Stimulated activated CD4-positive, alpha-beta T cell treated with anti-CD3 and anti-CD28 coated beads, Interleukin-15, amount 100 ng/mL, for 1 hour (primary cell): ENCODE measurements at places on chromosomes 7 and 10.

DNA sequence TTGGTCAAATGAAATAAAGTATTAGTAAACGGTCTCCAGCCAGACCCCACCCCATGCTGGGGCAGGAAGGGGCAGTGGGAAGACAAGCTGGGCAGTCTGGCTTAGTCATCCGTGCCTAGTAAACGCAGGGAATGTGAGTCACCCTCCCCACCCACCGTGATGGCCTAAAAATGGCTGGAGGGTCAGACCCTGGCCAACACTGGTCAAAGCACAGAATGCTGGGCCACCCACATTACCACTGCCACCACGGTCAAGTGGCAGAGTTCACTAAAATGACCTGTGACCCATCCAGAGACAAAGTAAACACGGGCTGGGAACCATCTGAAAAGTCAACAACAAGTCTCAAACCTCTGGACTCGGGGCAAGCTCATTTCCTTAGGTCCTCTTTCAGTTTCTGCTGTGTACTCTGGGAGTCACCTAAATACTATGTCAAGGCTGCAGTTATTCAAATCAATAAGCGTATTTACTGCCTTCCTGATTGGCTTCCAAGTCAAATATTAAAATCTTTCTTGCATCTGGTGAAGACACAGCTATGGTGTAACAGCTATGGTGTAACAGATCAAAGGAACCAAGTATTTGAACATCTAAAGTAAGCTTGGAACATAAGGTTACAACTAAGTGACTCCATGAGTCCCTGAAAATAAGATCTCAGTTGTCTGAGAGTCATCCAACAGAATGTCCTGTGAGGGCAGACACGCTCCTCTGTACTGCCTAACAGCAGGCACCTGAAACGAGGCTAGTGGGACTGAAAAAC lies 3.0 kb downstream of the ZFAND2A start:
- no peak for DNase-seq

DNA sequence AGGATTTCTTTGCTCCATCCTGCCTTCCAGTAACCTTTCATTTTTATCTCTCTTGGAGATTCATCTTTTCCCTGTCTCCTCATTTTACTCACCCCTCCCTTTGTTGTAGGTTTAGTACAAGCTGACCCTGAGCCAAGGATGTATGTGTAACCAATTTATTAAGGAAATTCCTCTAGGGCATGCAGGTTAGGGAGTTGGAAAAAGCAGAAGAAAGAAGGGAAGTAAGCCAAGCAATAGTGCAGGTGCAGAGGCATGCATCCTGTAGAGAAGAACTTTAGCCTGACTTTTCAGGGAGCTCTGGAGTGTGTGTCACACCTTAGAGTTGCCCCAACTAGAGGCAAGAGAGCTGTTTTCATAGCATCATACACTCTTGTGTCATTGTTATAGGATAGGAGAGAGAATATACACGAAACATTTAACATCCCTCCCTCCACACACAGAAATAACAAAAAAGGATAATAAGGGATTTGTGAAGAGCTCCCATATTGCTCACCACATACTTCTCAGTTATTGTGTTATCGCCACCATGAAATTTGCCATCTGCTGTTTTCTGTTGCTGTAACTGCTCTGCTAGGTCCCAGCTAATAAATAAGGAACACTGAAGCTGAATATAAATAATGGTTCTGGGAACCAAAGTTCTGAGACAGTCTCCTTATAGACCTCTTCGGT lies 21.8 kb upstream of the SEMA3C start:
- no peak for DNase-seq

DNA sequence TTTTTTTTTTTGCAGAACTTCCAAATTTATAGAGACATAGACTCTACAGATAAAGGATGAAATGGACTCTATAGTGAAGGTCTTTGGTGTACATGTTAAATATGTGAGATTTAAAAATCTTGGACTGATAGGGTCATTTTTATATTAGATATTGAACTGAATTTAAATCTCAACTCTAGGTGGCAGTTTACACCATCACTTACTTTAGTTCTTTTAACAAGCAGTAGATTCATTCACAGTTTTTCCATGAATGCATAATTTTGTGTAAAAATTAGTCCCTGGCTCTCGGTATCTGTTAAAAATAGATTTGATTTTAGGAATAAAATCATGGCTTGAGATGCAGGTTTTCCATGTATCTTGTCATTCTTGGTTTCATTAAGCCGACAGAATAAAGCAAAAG lies 31.1 kb upstream of the SNX13 start:
- DNase-seq = no peak

DNA sequence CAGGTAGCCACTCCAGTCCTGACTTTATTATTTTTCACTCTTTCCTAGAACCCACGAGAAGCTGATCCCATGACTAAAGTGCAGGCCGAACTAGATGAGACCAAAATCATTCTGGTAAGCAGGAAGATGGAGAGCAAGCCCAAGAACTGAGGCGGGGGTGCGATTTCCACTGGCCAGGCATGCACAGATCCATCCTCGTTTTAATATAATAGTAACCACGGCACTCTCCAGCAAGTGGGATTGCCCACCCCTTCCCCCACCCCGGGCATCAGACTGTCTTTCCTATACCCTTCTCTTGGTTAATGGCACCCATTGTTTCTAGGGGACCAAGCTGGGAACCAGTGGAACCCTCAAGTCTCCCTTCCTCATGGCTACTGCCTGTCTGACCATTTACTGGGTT lies 7.3 kb downstream of the YKT6 start:
- DNase-seq = no peak

- no peak for DNase-seq
These were observed 706 bp downstream of the BUB3 start for GRCh38 chr10:123154711-123155505.

DNA sequence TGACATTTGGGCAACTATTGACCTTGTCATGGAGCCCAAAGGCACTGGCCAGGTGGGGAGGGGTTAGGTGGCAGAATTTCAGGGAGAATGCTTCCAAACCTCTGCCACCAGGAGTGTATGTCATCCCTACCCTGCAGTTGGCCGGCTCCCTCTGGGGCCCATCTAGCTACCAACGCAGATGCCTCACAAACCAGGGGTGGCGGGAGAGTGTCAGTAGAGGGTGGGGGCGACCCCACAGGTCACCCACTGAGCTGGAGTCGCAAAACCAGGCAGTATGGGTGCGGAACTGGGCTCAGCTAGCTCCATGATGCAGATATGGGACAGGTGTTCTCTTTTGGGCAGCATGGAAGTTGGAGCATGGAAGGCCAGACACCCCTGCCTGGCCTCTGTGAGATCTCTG lies 51.4 kb downstream of the FAM241B start:
- DNase-seq = no peak

DNA sequence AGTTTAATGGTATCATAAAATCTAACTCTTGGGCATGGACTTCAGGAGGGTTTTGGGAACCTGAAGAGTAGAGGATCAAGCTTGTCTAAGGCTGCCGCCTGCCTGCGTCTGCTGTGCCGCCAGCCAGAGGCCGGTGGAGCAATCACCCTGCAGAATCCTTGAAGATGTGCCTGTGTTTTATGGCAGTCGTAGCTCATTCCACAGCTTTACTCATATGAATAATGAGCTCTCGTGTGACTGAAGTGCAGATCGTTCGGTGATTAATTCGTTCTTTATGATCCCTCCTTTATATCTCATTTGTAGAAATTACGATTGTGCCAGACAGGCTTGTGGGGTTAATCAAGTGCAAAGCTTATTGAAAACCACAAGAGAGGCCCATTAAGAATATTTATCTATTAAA lies 100.8 kb downstream of the ACTR3B start:
- no peak for DNase-seq

DNA sequence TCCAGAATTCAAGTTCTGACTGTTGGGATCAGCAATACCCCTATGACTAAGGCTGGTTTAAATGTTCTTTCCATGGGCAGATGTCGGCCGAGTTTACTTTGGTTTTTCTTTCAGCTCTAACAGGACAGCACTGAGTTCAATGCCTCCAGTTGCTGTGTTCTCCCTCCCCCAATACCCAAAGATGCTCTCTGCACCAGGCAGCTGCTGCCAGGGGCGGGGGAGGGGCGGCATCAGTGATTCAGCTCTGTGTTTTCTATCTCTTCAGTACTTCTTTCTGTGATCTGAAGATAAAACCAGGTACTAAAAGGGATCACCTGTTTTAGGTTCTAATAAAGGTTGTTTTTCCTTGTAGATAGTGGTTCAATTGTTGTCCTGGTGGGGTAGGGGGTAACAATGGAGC lies 576.7 kb upstream of the POT1 start:
- no peak for DNase-seq

DNA sequence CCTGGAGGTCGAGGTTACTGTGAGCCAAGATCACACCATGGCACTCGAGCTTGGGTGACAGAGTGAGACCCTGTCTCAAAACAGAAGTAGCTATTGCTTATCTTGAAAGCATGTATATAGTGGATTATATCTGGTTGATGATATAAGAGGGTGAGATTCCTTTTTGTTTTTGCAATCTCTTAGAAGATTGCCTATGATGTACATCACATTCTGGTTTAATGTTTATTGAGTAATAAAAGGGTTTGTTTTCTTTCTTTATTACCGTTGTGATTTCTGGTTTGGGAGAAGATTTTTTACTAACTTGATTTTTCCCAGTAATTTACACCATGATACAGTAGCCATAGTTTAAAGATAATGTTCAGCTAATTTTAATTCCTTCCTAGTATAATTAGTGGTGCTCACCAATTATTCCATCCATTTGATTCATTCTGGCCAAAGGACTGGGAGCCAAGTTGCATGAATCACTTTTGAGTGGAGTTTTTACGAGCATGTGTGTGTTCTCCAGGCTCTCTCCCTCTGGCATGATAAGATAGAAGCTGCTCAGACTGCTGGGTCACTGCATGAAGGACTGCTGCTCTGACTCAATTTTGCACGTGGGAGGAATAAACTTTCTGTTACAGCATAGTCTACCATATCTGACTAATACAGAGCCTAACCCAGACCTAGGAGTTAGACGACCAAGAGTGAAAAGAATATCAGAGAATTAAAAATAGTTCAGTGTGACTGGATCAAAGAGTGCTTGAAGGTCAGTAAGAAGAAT lies 13.5 kb upstream of the TSPAN13 start:
- DNase-seq = no peak

- DNase-seq = no peak
These were observed 123.0 kb upstream of the FZD8 start for GRCh38 chr10:35765066-35765527.

GRCh38 chr7:39142750-39143149 lies 165.0 kb downstream of the POU6F2 start:
- no peak for DNase-seq

GRCh38 chr7:57176928-57177635 lies 44.8 kb upstream of the ZNF479 start:
- no peak for DNase-seq

- DNase-seq = no peak
These were observed 96.8 kb downstream of the TNS3 start for GRCh38 chr7:47484923-47485639.

GRCh38 chr10:30435073-30435422 lies 1.1 kb downstream of the MAP3K8 start:
- DNase-seq = no peak

DNA sequence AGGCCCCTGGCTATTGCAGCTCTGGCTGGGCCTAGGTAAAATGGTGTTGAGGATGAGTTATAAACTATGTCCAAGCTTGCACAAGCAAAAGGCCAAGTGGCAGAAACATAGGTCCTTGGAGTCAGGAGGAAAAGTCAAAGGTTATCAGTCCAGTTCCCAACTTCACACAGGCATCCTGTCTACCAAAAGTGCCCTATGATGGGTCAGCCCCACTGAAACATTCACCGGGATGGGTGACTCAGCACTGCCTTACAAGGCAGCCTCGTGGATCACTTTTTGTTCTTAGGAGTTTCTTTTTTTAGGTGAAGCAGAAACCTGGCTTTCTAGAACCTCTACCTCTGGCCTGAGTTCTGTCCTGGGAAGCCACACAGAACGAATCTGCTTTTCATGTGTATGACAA lies 158.8 kb upstream of the LYZL2 start:
- no peak for DNase-seq

DNA sequence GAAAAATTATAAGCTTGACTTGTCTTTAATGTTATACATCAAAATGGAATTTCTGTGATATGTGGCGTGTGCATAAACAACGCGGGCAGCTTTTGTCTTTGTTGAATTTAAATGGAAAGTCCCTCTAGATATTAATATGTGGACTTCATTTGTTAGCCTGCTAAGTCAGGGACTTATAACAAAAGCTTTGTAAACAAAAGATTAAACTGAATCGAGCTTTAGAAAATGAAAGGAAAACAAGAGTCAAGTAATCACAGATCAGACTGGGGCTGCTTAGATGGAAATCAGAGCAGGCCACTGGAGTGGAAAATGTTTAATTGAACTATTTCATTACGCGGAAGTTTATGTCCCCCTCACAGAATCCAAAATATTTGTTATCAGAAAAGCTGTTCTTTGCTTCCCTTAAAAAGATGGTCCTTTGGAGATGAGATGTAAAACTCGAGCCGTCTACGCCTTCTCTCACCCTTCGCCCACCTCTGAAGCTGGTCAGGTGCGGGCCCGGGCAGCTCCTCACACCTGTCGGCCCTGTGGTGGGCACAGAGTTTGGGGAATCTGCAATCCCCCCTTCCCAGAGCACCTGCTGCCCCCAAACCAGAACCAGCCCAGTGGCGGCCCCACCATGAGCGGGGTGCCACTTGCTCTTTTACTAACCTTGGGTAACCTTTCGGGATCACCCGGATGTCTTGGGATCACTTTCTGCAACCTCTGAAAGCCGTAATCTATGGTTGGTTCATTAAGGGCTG lies 116.2 kb downstream of the EBF3 start:
- DNase-seq = no peak

DNA sequence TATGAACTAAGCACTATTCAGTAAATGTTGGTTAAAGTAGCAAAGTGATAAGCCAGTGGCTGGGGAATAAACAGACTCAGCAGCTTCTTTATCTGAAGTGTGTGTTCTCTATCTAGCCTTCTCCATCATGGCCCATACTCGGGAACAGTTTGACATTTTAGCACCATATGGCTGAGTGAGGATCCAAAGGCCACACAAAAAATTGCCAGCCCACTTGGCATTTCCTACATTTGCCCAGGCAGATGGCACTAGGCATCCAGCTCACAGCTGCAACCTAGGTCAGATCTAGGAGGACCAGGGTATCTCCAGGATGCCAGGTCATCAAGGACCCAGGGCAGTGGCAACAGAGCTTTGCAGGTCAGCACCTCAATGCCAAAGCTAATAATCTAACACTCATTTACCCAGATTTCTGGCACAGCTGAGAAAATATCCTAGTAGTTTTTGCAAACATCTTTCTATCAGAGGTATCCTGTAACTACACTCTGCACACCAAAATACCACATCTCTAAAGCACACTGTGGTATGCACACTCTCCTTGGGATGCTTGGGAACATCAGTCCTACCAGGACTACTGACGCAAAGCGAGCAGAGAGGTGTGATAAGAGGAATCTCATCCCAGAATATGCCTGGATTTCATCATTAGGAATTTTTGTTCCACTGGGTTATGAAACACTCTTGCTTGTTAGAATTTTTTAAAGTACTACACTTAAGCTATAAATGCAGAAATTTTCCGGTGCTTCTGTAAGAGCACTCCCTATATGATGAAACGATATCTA lies 61.7 kb downstream of the DOCK4 start:
- no peak for DNase-seq

- no peak for DNase-seq
These were observed 8.8 kb downstream of the TRIM8 start for GRCh38 chr10:102653060-102653459.

GRCh38 chr7:116670409-116671015 lies 1.5 kb upstream of the MET start:
- no peak for DNase-seq
